ENCODE measurements at places on chromosomes 1 and 21. TPM values are rescaled to one million over a fixed set of nuclear protein-coding genes. Genes with fewer than 3 reads are reported as not detected.

The C1QTNF12 gene
- 3.8 TPM for total RNA-seq

DNA sequence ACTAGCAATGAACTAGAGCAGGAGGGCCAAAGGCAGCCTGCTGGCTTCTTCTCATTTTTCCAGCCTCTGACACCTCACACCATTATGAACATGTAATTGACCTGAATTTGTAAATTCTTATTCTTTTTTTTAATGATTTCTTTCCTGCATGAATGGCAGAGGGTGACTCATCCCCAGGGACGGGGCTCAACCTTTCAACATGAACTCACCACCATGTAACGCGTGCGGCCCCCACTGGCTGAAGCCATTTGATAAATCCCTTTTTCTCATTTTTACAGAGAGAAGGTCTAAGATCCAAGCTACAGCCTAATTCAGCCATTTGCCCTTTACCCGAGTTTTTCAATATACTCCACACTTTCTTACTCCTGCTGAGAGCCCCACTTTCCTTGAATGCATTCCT lies 9.3 kb upstream of the ETS2 start:
- no peak for DNase-seq

- no peak for DNase-seq
Measured at GRCh38 chr1:229951856-229952534, 115.0 kb upstream of the GALNT2 start.

The FRRS1 gene
- 4.3 TPM for total RNA-seq

DNA sequence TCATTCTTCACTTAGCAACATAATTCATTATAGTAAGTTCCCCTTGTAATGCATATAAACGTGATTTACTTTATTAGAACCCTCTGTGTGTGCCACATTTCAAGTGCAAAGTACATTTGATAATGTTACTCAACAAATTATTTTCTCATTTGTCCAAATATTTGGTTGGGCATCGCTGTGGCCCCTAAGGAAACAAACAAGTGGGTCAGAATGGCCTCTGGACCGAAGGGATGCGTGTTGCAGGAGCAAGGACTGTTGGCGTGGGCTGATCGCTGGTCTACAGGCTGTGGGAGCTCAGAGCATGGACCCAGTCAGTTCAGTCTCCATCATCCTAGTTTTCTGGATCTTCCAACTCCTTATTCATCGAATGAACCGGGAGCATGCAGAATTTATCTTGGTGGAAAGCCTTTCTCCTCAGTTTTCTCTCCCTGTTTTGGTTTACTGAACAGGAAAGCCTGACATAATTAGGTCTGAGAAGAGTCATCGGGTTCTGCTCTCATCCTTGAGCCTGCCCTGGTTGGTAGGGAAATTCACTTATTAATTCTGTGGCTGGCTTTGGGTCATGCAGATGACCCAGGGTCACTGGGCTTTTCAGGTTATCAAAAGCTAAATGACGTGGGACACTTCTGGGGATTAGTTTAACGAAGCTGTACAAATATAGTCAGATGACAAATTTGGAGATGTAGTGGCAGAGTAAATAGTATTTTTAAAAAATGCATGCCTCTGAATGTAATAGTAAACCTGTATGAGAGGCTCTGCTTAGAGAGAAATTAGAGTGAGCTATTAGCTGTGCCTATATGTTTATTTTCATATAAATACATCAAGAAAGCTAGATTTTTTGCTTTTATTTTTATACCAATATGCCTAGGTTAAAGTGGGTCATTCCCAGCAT lies 200.2 kb downstream of the SDCCAG8 start:
- no peak for DNase-seq

The CRYBG2 gene
- total RNA-seq, result not detected

DNA sequence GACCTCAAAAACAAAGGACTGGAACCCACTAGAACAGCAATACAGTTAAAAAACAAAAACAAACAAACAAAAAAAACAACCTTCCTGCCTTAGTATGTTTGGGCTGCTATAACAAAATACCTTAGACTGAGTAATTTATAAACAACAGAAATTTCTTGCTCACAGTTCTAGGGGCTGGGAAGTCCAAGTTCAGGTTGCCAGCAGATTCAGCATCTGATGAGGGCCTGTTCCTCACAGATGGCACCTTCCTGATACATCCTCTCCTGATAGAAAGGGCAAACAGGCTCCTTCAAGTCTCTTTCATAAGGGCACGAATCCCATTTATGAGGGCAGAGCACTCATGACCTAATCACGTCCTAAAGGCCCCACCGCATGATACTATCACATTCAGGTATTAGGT lies 55.9 kb downstream of the TIAM1 start:
- no peak for DNase-seq

DNA sequence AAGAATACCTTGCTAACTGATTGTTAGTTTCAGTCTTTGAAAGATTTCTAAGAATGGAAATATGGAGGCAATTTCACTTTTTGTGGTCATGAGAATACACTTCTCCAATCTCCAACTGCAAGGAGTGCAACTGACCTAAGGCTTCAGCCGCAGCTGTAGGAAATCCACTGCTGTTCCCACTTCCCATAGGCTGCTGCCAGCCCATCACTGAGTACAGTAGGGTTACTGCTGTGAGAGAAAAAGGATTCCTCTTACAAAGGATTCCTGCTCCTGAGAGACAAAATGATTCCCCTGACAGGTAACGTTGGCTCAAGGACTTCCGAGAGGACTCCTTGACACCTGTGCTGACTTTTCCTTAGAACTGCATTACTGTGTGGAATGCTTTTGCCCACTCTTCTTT lies 87.4 kb downstream of the ADGRL4 start:
- DNase-seq, result no peak

The SRSF10 gene
- 87.0 TPM for total RNA-seq

GRCh38 chr1:166273618-166274017 lies 106.8 kb upstream of the FAM78B start:
- DNase-seq, result no peak

The FOXO6 gene
- total RNA-seq, result 0.99 TPM

The ZRANB2 gene
- 78.1 TPM for total RNA-seq

DNA sequence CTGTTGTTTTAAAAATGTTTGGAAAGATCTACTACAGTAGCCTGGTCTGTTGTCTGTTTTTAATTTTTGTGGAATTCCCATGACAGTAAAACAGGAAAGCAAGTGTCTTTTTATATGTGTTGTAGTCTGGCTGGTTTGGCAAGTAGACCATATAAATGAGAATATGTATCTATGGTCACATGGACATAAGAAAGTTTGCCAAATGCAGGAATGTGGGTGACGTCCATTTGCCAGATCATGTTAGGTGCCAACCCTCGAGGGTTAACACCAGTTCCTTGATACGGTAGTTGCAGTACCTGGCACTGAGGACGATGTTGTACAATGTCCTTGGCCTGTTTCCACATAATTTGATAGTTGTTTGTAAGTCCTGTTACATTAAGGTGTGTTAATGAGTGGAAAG lies 6.2 kb downstream of the DAP3 start:
- DNase-seq, result no peak

- DNase-seq, result no peak
Measured at GRCh38 chr1:207112616-207113296, 8.7 kb downstream of the C4BPA start.

DNA sequence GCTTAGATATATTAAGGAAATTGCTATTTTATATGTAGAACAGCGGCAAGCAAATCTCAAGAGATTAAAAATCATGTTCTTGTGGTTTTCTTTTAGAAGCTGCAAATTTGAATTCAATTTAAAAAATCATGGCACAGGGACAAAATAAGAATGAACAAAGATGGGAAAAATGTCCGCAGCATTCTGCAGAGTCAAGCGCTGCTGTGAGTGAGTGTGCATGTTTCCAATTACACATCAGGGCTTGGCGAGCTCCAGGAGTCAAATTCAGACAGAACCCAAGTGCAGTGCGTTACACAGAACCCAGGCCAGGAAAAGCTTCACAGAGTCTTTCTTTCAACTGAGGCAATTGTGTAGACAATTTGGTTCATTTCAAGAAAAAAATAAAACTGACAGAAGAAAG lies 33.3 kb upstream of the ERG start:
- no peak for DNase-seq

The STX12 gene
- 44.5 TPM for total RNA-seq

The SF3B4 gene
- total RNA-seq, result 71.9 TPM

The LAPTM5 gene
- total RNA-seq, result not detected

- DNase-seq, result no peak
Measured at GRCh38 chr1:6870571-6870970, 85.3 kb downstream of the CAMTA1 start.

The XCL1 gene
- total RNA-seq, result 0.38 TPM

DNA sequence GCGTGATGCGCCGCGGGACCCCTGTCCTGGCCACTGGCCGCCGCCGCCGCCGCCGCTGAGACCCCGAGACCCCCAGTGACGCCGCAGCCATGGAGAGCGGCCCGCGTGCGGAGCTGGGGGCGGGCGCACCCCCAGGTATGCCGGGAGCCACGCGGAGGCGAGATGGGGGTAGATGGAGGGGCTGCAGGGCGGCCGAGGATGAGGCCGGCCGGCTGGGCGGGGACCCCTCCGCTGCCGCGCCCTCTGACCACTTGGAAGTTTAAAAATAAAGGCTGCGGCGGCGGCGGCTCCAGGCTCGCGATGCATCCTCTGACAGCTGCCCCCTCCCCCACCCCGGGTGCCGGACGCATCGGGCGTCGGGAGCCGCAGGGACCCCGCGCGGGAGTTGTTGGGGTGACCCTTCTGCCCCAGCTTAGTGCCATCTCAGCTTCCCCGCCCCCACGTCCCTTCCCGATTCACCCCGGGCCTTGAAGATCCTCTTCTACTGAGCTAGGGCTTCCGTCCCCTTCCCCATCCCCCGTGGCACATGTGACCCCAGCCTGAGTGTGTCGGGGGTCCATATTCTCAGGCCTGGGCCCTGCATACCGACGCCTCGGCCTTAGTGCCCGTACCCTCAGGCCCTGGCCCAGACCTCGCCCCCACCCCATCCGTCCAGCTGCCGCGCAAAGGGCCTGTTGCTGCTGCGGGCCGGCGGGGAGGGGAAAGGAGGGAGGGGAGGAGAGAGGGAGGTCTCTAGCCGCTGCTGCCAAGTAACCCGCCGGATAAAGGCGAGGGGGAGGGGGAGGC lies 562 bp downstream of the MAP7D1 start:
- DNase-seq, result no peak

The CFHR5 gene
- total RNA-seq, result not detected

GRCh38 chr1:150559656-150560010 lies 10.4 kb downstream of the ADAMTSL4 start:
- DNase-seq, result no peak

The CA14 gene
- not detected for total RNA-seq
